ENCODE measurements at places on chromosomes 13 and 19.

- DNase-seq: no peak
These were observed 848.5 kb downstream of the DACH1 start for GRCh38 chr13:71018544-71018943.

DNA sequence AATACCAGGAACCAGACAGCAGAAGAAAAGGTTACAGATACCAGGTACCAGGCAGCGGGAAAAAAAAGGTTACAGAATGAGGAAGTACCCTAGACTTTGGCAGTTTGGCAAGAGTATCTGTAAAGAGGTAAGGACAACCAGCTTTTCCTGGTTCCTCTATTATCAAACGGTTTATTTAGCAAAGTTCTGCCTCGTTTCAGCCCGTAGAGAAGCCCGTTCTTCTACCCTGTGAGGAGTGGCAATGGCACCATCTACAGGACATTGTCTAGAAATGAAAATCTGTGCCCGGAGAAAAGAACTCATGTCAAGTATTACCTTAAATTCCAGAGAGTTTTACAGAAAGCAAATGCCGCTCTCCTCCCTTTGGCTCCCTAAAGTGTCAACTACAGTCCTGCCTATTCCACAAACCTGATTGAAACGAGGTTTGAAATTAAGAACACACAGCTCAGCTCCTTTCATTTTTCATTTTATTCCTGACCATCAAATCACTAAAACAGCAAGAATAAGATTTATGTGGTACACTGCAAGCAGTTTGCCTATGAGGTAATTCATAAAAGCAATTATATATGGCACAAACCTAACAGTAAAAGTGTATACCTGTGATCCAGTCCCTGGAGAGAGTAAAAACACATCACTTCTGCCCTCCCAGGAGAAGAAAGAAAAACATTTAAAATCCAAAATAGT lies 226.3 kb downstream of the SLC7A1 start:
- peak; percentile 17 for DNase-seq

DNA sequence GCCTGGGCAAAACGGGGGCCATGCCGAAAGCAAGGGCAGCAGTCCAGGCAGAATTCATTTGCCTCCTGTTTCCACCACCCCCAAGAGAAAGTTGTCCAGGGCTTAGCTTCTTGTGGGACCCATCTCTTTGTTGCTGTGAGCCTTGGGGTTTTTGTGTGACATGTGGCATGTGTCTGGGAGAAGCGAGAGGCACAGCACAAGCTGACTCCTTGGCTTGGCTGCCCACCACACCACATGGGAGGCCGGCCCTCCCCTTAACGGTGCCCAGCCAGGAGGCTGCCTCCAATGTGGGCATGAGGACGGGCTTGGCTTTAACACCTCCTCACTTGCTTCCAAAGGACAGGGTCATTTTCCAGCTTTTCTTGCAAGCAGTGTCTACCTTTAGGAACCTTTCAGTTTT lies 81.6 kb downstream of the ZNF536 start:
- no peak for DNase-seq

DNA sequence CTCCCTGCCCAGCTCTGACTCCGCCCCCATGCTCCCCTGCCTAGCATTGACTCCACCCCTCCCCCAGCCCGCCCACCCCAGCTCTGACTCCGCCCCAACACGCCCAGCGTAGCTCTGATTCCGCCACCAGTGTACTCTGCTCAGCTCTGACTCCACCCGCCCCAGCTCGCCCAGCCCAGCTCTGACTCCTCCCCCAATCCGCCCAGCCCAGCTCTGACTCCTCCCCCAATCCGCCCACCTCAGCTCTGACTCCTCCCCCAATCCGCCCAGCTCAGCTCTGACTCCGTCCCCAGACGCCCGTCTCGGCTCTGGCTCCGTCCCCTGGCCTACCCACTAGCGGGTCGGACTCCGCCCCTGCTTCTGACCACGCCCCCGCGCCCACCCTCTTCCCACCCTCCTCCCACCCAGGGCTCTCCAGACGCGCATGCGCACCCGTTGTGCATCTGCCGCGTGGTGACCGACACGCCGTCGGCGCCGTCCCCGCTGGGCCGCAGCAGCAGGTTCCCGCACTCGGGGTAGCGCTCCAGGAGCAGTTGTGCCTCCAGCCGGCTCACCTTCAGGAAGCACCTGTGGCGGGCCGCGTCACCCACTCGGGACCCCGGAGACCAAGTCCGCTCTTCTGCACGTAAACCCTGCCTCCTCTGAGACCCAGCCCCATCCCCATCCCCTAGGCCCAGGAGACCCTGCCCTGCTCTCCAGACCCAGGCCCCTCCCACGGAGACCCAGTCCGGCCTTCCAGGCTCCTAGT lies 10.2 kb downstream of the STAP2 start:
- peak; percentile 95 for DNase-seq

- no peak for DNase-seq
These were observed 65.3 kb downstream of the PEPD start for GRCh38 chr19:33456076-33456844.

DNA sequence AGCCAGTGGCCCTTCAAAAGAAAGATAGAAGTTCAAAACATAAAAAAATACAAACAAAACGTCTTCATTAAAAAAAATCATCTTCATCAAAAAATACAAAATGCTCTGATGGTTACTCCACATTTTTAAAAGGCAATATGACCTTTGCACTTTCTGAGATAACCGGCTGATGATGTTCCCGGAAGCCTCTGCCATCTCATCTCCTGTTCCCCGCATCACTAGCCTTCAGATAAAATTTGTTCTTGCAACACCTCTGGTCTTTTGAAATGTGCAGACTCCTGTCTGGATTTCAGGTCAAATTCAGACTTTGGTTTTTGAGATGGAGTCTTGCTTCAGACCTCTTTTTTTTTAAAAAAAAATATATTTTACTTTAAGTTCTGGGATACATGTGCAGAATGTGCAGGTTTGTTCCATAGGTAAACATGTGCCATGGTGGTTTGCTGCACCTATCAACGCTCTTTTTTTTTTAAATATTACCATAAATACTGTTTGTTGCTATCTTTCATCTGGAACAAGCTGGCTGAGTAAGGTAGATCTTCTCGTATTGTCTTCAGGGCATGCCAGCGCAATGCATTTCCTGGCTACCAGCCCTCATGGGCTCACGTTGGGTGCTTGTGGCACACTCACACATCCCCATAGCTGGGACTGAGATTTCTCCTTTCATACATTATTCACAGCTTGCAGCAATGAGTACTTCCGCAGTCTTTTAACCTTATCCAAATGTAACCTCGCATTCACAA lies 418.9 kb upstream of the ARGLU1 start:
- DNase-seq: no peak

- DNase-seq: no peak
These were observed 2.4 kb downstream of the FOSB start for GRCh38 chr19:45469945-45470761.

DNA sequence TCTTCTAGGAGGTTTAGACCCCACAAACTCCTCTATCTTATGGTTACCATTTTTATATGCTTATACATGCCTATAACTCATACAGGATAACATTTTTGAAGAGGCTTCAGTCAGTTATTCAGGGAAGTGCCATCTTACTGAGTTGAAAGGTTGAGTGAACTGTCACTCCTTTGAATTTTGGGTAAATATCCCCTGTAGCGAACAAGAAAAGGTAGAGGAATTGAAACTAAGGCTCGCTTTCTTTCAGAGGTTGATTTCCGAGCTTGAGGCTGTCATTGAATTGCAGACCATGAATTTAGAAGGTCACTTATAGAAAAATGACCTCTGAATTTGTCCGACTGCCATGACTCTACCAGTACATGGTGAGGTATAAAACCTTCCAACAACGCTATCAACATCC lies 35.1 kb downstream of the MICU2 start:
- DNase-seq: no peak

- no peak for DNase-seq
These were observed 1893.0 kb upstream of the PCDH20 start for GRCh38 chr13:63308549-63309165.

DNA sequence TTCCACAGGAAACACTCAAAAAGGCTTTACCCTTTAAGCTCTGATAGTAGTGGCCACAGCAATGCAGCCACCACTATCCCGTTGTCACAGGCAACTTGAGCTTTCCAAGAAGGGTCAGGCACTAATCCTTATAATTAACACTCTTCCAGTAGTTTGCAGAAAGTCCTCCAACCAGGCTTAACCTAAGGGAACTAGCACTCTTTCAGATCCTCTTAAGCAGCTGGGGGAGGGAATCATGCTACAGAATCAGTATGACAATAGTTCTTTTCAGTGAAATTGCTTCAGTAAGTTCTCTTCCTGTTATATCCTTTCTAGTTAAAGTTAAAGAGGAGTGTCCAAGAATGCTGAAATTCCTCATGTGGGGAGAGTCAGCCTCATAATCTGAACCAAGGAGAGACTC lies 82.2 kb downstream of the TNFSF11 start:
- DNase-seq: no peak

- no peak for DNase-seq
These were observed 33.2 kb downstream of the RASA3 start for GRCh38 chr13:114099191-114099590.

- DNase-seq: no peak
These were observed 170.9 kb downstream of the LACC1 start for GRCh38 chr13:44050450-44051063.

DNA sequence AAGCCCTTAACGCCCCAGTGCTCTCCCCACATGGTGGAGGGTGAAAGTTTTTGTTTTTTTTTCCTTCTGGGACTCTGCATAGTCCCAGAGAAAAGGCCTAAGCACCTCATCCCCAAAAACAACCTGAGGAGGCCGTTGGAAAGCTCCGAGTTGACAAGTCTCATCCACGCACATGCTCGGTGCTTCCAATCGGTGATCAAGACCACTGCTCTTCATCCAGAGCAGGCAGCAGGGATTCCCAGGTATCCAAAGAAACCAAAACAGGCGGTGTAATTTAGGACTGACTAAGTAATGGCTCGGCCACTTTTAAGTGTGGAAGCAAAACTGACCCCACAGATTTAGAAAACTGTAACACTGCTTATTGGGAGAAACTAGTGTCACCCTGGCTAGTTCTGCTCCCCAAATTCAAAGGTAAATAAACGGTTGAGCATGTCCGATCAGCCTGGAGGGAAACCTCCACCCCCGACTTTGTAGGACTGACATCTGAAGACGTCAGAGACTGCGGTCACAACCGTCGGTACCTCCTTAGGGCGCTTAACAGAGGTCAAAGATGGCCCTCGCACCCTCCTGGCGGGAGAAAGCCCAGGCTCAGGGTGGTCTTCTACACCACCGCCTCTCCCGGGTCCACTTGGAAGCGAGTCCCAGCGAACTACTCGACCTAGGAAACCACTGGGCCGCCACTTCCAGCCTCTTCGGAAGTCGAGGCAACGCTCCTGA lies 997 bp upstream of the ZNF446 start:
- DNase-seq: no peak

- no peak for DNase-seq
These were observed 79.3 kb upstream of the TM9SF2 start for GRCh38 chr13:99421758-99422585.
